Right lobe of liver (tissue), 6 donors: ENCODE measurements at places on chromosomes 5 and 9.

GRCh38 chr9:81902196-81902595 lies 26.0 kb upstream of the SPATA31D4 start:
- DNase-seq, result no peak

DNA sequence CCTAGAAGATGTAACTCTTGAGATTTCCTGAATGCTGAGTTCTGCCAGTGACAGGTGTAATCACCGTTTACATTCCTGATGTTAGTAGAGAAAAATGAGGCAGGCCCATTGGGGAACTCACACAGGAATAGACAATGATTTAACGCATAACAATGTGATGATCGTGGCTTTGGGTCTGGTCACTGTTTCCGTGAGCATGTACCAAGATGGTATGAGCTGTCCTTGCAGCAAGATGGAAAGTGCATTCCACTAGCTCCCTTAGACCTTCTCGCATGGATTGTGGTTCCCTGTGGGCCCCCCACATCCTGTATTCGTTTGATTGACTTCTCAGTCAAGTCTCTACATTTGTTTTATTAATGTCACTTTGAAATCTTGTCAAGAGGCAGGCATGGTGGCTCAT lies 124.0 kb upstream of the DAP start:
- DNase-seq, result no peak

DNA sequence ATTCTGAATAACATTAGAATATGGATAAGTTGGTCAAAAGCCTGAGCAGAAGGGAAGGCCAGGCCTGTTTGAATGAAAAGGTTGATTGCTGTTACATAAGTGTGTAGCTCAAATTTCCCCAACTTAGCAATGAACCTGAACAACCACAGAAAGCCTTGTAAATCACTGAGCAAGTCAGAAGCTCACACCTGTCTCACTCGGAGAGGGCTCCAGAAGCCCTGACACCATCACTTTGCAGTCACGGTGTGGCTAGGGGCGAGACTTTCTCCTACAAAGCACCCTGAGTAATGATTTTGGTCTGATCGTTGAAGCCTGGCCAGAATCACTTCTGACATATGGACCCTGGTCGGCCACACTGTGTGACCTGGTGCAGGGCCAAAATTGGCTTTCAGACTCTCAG lies 62.0 kb downstream of the MTX3 start:
- DNase-seq, result no peak

DNA sequence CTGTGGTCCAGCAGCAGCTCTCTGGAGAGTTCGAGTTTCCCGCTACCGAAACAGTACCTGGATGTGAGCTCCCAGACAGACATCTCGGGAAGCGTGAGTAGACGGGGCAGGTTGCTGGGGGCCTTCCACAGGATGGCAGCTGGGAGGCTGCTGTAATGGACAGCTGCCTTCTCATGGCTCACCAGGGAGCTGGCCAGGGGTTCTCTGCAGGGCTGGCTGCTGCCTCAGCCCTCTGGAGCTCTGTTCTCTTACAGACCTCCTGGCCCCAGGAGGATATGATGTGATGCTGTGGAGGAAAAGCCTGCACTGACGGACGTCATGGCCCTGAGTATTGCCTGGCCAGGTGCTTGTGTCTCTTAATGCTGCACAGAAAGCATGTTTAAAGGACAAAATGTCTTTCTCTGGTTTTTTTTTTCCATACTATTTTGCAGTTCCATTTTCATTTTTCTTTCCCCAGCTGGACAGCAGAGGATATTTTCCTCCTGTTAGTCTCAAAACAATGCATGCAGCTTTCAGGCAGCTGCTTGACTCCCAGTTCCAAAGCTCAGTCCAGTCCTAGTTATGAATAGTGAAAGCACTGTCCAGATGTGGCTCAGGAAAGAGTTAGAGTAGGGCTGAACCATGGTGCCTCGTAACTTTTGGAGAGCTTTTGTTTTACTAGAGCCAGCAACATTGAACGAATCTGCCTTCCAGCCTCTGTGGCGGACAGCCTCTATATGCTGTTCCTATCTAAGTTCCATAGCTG lies 77.5 kb upstream of the RARS1 start:
- DNase-seq, result no peak

DNA sequence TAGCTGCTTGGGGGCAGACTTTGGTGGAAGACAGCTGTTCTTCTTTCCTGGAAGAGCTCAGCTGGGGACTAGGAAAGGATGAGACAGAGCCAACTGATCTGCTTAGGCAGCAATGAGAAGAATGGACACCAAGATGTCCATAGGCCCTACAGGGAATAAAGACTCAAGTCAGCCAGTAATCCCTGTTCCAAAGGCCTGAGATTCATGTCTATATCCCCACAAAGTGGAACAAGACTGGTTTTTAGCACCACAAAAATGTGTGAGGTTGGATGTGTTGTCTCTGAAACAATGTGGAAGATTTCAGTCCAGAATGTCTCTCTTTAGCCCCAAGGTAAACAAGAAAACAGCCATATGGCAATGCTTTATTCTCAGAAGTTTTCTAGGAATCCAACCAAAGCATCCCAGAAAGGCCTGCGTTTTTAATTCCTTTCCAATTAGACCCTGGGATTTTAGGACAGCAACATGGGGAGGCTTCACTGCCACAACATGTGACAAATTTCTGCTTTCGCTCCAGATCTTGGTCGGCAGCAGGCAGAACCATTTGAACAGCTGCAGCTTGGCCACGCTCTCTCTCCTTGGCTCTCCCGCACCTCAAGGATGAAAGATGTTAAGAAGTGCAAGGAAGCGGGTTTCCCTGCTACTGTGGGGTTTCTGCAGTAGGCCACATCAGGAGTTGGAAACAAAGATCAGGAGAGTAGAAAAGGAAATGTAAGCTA lies 245.1 kb downstream of the FSTL4 start:
- DNase-seq, result no peak

GRCh38 chr5:3030511-3031165 lies 279.2 kb upstream of the IRX2 start:
- no peak for DNase-seq

- no peak for DNase-seq
Observed at GRCh38 chr5:86749841-86750240, 132.1 kb downstream of the COX7C start.

- peak; percentile 93 for DNase-seq
Observed at GRCh38 chr9:136686794-136687711, at the start of gene AGPAT2. AGPAT2 (minus strand) TSS chr9:136687457; CDS start chr9:136687357, 100 bp downstream.

DNA sequence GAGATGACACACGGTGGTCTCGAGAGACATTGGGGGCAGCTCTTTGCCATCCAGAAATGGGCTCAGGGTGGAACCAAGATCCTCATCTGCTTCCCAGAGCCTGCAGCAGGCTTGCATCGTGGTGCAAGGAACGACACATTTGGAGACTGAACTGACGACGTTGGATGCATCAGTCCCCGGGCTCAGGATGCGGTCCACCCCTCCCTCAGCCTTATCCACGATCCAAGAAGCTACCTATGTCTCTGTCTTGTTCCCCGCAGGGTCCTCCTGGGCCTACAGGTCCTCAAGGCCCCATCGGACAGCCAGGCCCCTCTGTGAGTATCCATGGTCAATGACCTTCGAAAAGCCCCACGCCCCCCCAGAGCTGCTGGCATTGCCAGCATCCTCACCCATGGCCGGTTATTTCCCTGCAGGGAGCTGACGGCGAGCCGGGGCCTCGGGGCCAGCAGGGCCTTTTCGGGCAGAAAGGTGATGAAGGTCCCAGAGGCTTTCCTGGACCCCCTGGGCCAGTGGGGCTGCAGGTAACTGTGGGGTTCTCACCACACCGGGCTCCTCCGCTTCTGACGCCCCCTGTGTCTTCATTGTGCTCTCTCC lies 69.4 kb upstream of the FCN2 start:
- DNase-seq, result no peak

- peak; percentile 45 for DNase-seq
Observed at GRCh38 chr5:149735066-149735465, 5.0 kb downstream of the PPARGC1B start.

DNA sequence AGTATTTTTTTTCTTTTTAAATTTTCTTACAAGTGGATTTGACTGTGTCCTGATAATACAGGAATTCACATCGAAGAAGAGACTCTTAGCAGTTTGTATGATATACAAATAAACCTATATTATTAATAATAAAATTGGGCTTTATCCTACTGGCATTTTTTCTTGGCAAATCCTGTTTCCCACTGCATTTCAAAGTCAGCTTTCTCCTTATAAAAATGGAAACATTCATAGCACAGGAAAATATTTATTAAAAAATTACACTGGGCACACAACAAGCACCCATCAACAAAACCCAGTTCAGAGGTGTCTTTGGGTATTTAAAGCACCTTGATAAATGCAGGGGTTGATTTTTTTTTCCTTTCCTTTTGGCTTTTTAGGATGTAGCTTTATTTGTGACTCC lies 200.9 kb downstream of the MEF2C start:
- DNase-seq, result no peak

DNA sequence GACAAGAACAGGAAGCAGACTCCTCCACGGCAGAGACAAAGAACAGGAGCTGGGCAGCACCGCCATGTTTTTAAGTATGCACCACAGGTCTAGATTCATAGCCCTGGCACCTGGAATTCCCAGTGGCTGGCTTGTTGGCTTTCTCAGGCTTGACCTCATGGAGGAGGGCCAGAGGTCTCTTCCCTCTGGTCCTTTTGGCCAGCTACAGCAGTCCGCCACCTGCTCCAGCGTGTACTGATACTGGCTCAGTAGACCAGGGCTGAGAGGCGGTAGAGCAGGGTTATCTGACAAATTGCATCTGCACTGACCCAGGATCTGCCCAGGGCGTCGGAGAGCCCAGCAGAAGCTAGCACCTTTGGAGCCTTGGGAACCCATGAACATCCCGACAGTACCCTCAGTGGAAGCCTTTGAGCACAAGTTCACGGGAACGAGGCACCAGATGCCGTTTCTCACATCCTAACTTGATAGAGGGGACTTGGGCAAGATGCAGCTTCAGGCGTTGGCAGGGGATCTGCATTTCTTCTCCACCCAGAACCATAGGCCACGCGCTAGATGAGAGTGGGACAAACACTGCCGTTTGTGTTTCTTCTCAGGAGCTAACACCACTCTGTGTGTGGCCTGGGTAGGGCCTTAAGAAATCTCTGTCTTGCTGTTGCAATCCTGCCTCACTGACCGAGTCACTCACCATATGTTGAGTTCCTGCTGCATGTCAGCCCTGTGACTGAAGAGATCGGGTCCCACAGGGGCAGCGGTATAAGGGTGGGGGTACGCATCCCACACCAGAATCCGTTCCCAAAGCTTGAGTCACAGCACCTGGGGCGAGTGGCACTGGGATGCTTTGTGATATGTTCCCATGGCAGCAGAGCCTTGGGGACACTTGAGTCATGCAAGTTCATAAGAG lies 90.3 kb upstream of the OTULINL start:
- DNase-seq, result no peak

- no peak for DNase-seq
Observed at GRCh38 chr9:71746023-71746757, 22.1 kb downstream of the CEMIP2 start.

DNA sequence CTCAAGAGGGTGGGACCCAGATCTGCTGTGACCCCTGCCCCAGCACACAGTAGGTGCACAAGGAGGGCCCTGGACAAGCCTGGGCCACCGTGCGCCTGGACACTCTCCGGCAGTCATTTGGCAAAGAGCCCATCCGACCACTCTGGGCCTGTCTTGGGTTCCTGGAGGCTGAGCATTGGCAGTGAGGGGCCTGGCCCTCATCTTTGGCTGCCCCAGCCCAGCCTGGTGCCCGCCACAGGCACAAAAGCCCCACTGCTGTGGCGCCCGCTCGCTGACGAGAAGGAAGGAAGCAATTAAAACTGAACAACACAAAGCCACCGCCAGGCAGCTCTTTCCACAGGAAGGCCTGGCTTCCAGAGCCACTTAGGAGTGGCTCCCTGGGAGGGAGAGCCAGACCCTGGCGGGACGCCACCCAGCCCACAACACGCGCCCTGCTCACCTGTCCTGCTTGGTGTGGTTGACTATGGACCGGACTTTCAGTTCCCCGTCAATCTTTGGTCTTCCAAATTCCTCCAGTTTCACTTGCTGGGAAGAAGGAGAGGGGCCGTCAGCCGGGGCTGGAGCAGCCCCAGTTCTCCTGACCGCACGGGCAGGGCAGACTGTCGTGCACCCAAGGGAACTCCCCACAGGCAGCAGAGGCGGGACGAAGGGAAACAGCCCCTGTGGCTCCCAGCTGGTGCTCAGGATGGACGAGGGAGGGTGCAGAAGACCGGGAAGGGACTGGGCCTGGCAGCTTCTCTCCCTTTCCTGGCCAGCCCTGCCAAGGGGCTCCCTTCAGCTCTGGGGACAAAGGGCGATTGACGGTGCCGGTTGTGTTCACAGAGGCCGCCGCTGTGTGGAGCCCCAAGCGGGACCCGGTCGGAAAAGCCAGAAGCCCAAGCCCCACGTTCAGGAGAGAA lies 50.9 kb upstream of the SARDH start:
- peak; percentile 73 for DNase-seq

DNA sequence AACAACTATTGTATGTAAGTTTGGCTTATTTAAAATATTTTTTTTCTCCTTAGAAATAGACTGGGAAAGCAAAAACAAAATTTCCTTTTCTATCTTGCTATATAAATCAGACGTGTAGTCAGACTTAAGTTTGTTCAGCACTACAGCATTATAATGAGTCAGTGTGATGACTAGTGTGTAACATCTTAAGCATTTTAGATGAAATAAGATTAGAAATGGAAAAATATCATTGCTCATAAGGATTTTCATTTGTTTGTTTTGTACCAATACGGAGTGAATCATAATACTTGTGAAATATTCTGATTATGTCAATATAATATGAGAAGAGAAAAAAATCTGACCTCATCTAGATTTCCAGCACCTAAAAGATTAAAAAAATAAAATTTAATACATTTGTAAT lies 64.7 kb upstream of the RICTOR start:
- DNase-seq, result no peak

- peak; percentile 47 for DNase-seq
Observed at GRCh38 chr9:115262477-115262876, 144.5 kb upstream of the TNC start.

- DNase-seq, result peak; percentile 92
Observed at GRCh38 chr5:16574789-16575721, 41.7 kb downstream of the RETREG1 start.

GRCh38 chr9:7185612-7186011 lies 427.8 kb downstream of the KDM4C start:
- no peak for DNase-seq

GRCh38 chr5:162160401-162160800 lies 92.8 kb downstream of the GABRG2 start:
- DNase-seq, result no peak

- DNase-seq, result no peak
Observed at GRCh38 chr5:16034319-16035001, 145.1 kb downstream of the MARCHF11 start.

- no peak for DNase-seq
Observed at GRCh38 chr5:167553511-167553910, 737.9 kb upstream of the WWC1 start.

DNA sequence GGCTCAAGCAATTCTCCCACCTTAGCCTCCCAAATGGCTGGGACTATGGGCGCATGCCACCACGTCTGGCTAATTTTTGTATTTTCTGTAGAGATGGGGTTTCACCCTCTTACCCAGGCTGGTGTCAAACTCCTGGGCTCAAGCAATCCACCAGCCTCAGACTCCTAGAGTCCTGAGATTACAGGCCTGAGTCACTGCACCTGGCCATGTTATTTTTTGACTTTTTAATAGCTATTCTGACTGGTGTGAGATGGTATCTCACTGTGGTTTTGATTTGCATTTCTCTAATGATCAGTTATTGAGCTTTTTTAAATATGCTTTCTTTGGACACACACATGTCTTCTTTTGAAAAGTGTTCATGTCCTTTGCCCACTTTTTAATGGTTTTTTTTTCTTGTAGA lies 38.2 kb downstream of the FBXW2 start:
- DNase-seq, result no peak
